ENCODE measurements at places on chromosomes 1 and 21. TPM values are rescaled to one million over a fixed set of nuclear protein-coding genes. Genes with fewer than 3 reads are reported as not detected.

Gene SYT14
- 0.14 TPM for total RNA-seq

Gene TCHH
- total RNA-seq = not detected

DNA sequence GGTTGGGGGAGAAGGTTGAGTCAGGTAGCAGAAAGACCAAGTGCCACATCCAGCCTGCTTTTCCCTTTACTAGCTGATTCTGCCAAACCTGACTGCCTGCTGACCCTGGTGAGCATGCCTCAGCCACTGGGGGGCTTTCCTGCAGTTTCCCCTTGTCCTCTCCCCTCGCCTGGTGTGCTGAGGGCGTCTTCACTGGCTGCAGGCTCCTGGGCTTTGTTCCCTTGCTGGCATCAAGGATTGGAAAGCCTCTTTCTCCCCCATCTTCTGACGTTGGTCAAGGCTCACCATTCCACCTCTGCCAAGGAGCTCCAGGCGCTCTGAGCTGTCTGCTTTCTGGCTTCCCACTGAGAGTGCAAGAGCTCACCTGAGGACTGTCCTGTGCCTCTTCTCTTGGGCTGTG is 28.4 kb downstream of the MAN1C1 start:
- no peak for DNase-seq

DNA sequence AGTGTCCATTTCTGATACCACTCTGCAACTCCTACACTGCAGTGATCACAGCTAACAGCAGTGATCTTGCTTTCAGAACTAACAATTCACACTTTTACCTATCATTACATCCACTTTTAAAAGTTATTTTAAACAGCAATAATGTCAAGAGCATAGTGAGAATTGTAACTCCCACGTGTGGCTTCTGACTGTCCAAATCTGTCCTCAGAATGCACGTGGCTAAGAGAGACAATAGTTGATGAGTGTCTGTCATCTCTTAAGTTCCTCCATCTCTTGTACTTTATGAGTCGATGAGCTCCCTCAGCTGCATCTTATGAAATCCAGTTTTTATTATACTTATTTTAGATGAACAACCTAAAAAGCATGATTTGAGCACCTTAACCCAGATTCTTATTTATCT is 16.5 kb upstream of the CFHR5 start:
- DNase-seq = no peak

- no peak for DNase-seq
These were observed 839.9 kb downstream of the LTN1 start for GRCh38 chr21:28152732-28153131.

DNA sequence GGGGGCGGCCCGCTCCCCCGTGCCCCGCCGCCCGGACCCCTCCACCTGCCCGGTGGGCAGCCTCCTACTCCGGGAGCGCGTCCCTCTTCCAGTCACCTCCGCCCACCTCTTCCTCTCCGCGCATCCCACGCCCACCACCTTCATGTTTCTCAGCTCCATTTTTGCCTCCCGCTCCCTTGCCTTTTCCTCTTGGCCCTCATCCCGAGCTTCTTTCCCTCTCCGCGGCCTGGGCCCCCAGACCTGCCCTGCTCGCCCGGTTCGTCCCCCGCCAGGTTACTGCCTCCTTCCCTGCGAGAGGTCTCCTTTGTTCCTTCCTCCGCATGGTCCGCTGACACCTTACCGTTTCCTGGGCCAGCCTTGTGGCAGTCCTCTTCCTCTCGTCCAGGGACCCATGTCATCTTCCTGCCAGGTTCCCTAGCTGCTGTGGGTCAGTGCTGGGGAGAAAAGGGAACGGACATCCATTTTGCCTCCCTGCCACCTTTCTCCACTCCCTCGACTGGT is 563 bp downstream of the QSOX1 start:
- no peak for DNase-seq

DNA sequence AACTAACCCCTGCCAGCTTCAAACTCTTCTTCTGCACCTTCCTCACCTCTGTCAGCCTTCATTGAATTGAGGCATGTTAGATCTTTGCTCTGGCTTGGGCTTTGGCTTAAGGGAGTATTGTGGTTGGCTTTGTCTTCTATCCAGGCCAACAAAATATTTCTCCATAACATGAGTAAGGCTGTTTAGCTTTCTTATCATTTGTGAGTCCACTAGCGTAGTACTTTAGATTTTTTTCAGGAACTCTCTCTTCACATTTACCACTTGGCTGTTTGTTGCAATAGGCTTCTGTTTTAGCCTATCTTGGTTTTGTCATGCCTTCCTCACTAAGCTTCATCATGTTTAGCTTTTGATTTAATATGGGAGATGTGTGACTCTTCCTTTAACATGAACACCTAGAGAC is 417.5 kb downstream of the NCAM2 start:
- DNase-seq = no peak

Gene FMO4
- total RNA-seq = 0.86 TPM
